ENCODE measurements at places on chromosomes 5 and 9.

GRCh38 chr5:137888863-137889759 is at the start of gene PKD2L2:
PKD2L2 (plus strand) TSS chr5:137889457; CDS start chr5:137889492, 35 bp downstream.
- peak; percentile 90 for DNase-seq

- no peak for DNase-seq
Observed at GRCh38 chr5:43658509-43658908, 55.5 kb downstream of the NNT start.

DNA sequence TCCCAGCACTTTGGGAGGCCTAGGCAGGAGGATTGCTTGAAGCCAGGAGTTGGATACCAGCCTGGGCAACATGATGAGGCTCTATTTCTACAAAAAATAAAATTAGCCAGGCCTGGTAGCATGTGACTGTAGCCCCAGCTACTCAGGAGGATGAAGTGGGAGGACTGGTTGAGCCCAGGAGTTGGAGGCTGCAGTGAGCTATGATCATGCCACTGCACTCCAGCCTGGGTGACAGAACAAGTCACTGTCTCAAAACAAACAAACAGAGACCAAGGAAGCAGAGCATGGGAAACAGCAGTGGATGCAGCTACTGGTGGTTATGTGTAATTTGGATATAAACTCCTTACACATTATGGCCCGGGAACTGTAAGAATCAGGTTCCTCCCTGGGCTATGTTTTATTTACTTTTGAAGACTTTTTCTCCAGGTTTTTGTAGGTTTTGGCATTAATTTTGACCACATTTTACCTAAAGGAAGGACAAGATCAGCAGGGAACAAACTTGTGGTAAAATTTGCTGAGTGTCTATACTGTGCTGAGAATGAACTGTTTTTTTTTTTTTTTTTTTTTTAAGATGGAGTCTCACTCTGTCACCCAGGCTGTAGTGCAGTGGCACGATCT is 8.3 kb downstream of the KIF2A start:
- no peak for DNase-seq

GRCh38 chr9:32171339-32171738 is 213.1 kb upstream of the ACO1 start:
- no peak for DNase-seq
